Stimulated activated CD4-positive, alpha-beta T cell treated with anti-CD3 and anti-CD28 coated beads, TNF-alpha, amount 100 ng/mL, for 1 hour (primary cell): ENCODE measurements at places on chromosomes 3 and 15.

DNA sequence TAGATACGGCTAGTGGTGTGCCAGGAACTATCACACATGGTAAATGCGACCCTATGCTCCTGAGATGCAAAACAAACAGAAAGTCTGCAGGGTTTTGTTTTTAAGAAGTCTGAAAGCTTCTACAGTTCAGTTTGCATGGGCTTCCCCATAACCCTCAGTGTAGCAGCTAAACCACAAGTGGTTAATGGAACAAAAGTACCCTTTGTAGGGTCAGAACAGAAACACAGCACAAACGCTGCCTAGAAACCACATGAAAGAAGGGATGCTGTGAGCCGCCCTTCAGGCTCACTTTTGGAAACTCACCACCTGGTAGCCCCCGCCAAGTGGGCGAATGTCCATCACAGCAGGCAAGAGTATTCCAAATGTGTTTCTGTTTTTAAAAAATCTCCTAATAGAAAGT lies 46.2 kb downstream of the CTDSPL start:
- DNase-seq, result no peak

- DNase-seq, result no peak
Observed at GRCh38 chr3:42270561-42270960, 4.6 kb upstream of the CCK start.

DNA sequence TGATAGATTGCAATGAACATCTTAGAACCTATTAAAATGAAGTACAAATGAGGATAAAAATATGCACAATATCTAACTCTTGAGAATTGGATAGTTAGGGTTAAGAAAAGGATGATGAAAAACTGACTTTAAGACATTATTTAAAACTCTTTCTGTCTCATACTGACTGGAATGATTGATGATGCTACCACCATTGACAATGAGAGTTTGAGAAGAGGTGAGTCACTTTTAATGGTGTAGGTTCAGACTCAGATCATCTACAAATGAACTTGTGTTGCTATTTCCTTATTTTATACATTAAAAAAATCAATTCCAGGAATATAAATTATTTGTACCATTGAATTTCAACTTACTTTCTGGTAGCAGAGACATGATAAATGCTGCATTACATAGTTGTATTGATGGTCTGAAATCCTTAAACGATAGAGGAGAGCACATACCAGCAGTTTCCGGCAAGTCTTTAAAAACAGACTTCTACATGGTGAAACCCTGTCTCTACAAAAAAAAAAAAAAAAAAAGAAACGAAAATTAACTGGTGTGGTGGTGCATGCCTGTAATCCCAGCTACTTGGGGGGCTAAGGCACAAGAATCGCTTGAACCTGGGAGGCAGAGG lies 409.0 kb downstream of the OTOL1 start:
- no peak for DNase-seq

GRCh38 chr3:116230431-116231020 lies 214.8 kb downstream of the LSAMP start:
- DNase-seq, result no peak

- DNase-seq, result no peak
Observed at GRCh38 chr15:39698444-39699390, 83.9 kb downstream of the FSIP1 start.

GRCh38 chr3:61073566-61074165 lies 177.6 kb downstream of the FHIT start:
- DNase-seq, result no peak

DNA sequence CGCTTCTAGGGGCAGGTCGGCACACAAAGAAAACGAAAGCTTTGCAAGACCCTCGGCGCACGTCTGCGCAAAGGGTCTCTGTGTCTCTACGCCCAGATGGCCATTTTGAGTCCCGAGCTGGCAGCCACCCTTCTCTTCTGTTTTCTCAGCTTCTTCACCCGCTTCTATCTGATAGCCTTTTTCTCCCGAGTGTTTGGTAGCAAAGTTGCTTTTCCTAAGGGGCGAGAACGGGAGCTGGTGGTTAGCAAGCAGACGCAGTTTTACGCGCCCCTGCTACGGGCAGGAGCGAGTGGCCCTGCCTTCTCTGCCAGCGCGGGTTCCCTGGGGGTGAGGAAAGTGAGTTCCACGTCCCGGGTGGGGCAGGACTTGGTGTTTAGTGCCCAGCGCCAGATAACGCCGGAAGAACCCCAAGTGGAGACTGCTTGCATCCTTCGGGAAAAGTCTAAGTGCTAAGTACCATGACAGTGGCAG lies 2.9 kb upstream of the MKRN2 start:
- no peak for DNase-seq
